ENCODE measurements at places on chromosomes 3 and 15.

GRCh38 chr3:105688821-105689220 lies 180.0 kb downstream of the CBLB start:
- H3K4me3 ChIP-seq, result no peak overlapping the region
- no peaks in the 10 kb centered on the region for H3K27me3 ChIP-seq
- no peak overlapping the region for H3K27ac ChIP-seq
- H3K36me3 ChIP-seq, result peaks cover 22% of the 10 kb centered on the region
- no peak for DNase-seq

DNA sequence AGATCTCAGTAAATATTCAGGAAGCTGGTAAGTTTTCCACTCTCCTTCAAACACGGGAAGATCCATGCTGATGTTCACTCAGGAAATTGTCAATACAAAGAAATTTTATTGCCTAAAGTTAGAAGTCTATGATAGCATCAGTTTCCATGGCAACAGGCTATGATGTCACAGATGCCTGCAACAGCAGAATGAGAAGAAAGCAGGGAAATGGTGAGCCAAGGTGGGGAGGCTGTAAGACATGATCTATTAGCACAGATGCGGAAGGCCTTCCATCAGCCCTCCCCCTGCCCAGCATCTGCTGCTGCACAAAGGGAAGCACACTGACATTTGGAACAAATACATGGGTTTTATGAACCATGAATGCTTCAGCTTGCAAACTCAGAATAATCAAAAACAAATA lies 28.6 kb downstream of the EPHB1 start:
- H3K27me3 ChIP-seq, result no peaks in the 10 kb centered on the region
- no peaks in the 10 kb centered on the region for H3K36me3 ChIP-seq
- no peak for DNase-seq
- H3K27ac ChIP-seq, result no peak overlapping the region
- H3K4me3 ChIP-seq, result no peak overlapping the region

GRCh38 chr15:49372366-49372765 lies 50.7 kb upstream of the FGF7 start:
- H3K27ac ChIP-seq, result no peak overlapping the region
- H3K4me1 ChIP-seq, result no peaks in the 10 kb centered on the region
- no peak overlapping the region for H3K4me3 ChIP-seq
- DNase-seq, result no peak

DNA sequence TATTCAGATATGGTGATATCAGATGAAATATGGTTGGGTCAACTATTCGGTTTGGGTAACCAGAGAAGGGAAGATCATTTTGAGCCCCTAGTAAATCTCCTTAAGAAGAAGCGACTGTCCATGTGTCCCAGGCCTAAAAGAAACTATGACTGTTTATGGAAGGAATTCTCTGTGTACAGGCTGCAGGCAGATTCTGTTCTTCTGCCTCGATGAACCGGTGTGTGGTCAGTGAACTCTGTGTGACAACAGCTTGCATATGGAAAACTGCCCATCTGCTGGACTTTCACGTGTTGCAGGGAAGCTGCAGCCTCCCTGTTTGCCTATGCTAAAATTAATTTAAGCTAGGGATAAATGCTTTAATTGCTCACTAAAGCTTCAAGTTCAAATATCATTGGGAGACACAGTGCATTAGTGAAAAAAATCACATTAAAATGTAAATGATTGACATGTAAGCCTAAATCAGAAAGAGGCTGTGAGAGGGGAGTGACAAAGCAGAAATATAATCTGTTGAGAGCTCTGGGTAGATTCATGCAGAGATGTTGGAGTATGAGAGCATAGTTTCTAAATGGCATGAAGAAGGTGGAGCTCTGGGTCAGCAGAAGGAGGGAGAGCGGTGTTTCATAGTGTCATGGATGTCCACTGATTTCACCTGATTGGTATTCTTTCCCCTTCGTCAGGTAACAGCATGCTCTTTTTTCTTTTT lies 65.4 kb upstream of the PFN2 start:
- H3K27ac ChIP-seq, result no peak overlapping the region
- no peak overlapping the region for H3K4me3 ChIP-seq
- no peaks in the 10 kb centered on the region for H3K4me1 ChIP-seq
- H3K27me3 ChIP-seq, result no peaks in the 10 kb centered on the region
- no peaks in the 10 kb centered on the region for H3K36me3 ChIP-seq

GRCh38 chr3:45002720-45003119 lies 23.4 kb upstream of the CLEC3B start:
- H3K4me3 ChIP-seq, result no peak overlapping the region
- no peaks in the 10 kb centered on the region for H3K27me3 ChIP-seq
- H3K4me1 ChIP-seq, result no peaks in the 10 kb centered on the region
- no peaks in the 10 kb centered on the region for H3K36me3 ChIP-seq

DNA sequence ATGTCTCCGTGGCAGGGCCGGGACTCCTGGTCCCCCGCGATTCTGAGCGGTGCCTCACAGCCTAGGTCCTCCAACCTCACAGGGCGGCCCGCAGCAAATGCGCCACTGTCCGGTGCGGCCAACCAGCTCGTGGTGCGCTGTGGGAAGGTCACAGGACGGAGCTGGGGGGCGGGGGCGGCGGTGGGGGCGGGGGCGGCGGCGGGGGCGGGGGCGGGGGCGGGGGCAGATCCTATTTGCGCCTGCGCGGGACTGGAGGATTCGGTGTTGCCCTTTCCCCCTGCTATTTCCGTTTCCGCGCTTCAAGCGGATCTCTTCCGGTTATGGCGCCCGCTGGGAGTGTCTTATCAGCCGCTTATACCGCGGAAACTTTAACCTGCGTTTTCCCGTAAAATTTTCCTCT lies 106.7 kb upstream of the SNRPN start:
- H3K4me3 ChIP-seq, result no peak overlapping the region
- no peaks in the 10 kb centered on the region for H3K4me1 ChIP-seq
- no peaks in the 10 kb centered on the region for H3K27me3 ChIP-seq
- no peaks in the 10 kb centered on the region for H3K36me3 ChIP-seq
- no peak for DNase-seq

- no peaks in the 10 kb centered on the region for H3K4me1 ChIP-seq
- DNase-seq, result no peak
- no peaks in the 10 kb centered on the region for H3K36me3 ChIP-seq
Observed at GRCh38 chr3:80355144-80355543, 587.3 kb upstream of the ROBO1 start.

DNA sequence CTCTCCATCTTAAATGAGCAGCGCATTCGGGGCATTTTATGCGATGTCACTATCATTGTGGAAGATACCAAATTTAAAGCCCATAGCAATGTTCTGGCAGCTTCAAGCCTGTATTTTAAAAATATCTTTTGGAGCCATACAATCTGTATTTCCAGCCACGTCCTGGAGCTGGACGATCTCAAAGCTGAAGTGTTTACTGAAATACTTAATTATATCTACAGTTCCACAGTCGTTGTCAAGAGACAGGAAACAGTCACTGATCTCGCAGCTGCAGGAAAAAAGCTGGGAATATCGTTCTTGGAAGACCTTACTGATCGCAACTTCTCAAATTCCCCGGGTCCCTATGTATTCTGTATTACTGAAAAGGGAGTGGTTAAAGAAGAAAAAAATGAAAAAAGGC lies 44.4 kb upstream of the RASA2 start:
- H3K27me3 ChIP-seq, result no peaks in the 10 kb centered on the region
- H3K27ac ChIP-seq, result peak overlapping the region; percentile 34
- H3K4me3 ChIP-seq, result no peak overlapping the region

DNA sequence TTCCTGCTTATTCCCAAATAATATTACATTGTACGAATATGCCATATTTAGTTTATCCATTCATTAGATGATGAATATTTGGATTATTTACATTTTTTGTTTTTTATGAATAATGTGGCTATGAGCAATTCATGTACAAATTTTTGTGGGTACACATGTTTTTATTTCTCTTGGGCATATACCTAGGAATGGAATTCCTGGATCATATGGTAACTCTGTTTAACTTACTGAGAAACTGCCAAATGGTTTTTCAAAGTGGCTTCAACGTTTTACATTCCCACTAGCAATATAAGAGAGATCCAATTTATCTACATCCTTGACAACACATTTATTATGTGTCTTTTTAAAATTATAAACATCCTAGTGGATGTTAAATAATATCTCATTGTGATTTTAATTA lies 362.0 kb upstream of the TMCO5A start:
- no peak overlapping the region for H3K4me3 ChIP-seq
- H3K27me3 ChIP-seq, result no peaks in the 10 kb centered on the region
- no peak overlapping the region for H3K27ac ChIP-seq
- H3K36me3 ChIP-seq, result no peaks in the 10 kb centered on the region
- no peak for DNase-seq

DNA sequence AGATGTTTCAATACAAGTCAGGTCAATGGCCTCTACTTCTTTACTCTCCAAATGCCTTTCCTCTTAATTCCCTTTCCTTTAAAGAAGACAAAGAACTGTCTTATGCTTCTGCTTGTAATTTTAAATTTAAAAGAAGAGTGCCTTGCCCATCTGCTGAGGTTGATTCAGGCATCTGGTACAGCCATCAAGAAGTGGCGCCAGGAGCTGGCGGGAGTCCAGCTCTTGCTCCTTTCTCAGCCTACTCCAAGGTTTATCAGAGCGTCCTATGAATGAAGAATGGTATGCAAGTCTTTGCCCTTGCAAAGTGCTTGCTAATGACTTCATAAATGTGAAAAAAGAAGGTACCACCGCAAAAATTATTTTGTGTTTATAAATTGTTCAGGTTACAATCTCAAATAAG lies 294.6 kb upstream of the TGFBR2 start:
- no peak overlapping the region for H3K4me3 ChIP-seq
- no peaks in the 10 kb centered on the region for H3K4me1 ChIP-seq
- H3K36me3 ChIP-seq, result no peaks in the 10 kb centered on the region
- no peak overlapping the region for H3K27ac ChIP-seq
- DNase-seq, result no peak
- no peaks in the 10 kb centered on the region for H3K27me3 ChIP-seq

DNA sequence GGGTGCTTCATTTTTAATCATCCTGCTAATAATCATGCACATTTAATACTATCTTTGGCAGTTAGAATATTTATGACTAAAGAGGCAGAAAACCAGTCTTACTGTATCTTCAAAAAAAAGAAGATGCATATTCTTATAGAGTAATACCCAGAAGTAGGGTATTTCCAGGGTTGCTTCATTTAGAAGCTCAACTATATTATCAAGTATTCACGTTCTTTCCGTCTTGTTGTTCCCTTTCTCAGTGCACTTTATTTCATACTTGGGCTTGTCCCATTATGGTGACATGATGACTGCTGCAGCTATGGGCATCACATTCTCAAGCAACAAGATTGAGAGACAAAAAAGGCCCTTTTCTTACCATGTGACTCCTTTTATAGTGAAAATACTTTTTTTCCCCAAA lies 96.8 kb upstream of the ASB14 start:
- no peak for DNase-seq
- no peak overlapping the region for H3K27ac ChIP-seq
- no peaks in the 10 kb centered on the region for H3K27me3 ChIP-seq
- H3K4me1 ChIP-seq, result no peaks in the 10 kb centered on the region

DNA sequence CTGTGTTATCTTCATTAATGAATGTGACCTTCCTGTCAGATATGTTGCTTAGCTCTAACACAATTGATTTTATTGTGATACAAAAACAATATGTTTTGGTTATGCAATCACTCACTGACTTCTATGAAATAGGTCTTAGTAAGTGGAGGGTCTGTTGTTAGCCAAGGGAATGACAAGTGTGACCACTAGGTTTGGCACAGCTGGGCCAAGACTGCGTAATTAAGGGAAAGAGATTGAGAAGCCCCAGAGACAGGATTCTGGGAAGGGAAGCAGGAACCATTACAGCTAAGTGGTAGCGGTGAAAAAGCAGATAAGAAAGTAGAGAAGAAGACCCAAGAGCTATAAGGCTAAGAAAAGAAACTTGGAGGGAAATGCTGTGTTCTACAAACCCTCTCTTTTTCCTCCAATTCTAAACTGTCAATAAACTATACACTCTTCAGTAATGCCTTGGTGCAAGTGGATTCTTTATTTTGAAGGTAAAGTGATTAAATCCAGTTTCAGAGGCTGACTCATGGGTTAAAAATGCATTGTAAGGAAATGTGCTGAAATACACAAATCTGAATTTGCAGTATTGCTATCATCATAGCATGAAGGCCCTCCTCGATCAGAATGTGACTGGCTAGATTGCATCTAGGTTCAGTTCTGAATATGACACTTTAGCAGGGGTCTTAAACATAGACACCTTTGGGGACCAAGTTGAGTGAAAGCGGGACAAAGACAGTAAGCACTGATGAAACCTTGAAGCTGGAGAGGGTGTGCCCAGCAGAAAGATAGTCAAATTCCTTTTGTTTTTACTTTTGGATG lies 26.1 kb downstream of the KCNMB2 start:
- H3K4me3 ChIP-seq, result no peak overlapping the region
- H3K4me1 ChIP-seq, result peaks cover 9% of the 10 kb centered on the region
- no peak for DNase-seq
- H3K27me3 ChIP-seq, result no peaks in the 10 kb centered on the region

DNA sequence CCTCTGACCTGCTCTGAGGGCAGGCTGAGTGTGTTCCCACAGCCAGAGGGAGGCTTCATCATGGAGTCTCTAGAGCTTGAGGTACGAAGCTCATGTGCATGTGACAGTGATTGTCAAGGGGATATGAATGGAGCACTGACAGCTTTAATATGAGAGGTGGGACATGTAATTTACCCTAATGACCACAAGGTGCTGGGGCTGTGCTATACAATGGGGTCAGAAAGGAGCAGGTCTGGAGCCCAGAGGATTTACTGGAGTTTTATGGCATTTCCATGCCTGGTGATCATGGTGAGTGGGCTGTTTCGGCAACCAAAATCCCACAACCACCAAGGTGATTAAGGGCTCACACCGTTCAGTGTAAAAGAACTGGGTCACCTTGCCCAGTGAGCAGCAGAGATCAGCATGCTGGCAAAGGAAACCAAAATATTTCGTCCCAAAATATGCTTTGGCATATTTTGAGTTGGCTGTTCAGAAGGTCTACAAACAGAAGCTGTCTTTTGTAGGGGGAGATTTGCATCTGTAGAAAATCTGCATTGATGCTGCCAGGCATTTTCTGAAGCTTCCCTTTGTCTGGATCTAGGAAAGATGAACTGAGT lies 40.1 kb upstream of the RASGRF1 start:
- no peaks in the 10 kb centered on the region for H3K27me3 ChIP-seq
- no peaks in the 10 kb centered on the region for H3K4me1 ChIP-seq
- H3K36me3 ChIP-seq, result no peaks in the 10 kb centered on the region
- DNase-seq, result no peak
- no peak overlapping the region for H3K27ac ChIP-seq
- no peak overlapping the region for H3K4me3 ChIP-seq

DNA sequence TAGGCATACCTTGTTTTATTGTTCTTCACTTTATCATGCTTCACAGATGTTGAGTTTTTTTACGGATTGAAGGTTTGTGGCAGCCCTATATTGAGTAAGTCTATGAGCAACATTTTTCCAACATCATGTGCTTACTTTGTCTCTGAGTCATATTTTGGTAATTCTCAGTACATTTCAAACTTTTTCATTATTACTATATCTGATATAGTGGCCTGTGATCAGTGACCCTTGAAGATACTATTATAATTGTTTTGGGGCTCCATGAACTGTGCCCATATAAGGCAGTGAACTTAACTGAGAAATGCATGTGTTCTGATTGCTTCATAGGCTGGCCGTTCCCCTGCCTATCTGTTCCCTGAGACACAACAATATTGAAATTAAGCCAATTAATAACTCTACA lies 42.8 kb upstream of the NSMCE3 start:
- DNase-seq, result no peak
- no peaks in the 10 kb centered on the region for H3K36me3 ChIP-seq
- H3K4me1 ChIP-seq, result no peaks in the 10 kb centered on the region
- H3K27ac ChIP-seq, result no peak overlapping the region
- no peaks in the 10 kb centered on the region for H3K27me3 ChIP-seq
